Uterus (tissue), 4 donors: ENCODE measurements at places on chromosomes 11 and 22. TPM values are rescaled to one million over a fixed set of nuclear protein-coding genes. Genes with fewer than 3 reads are reported as not detected.

SYT12 gene
- 0.61 TPM for total RNA-seq

MYO7A gene
- total RNA-seq, result 5.8 TPM

GSTT2B gene
- 7.6 TPM for total RNA-seq

CASP5 gene
- total RNA-seq, result not detected

MRPL23 gene
- 51.4 TPM for total RNA-seq

GRCh38 chr11:30717641-30718040 is 131.5 kb upstream of the MPPED2 start:
- DNase-seq, result no peak

DNA sequence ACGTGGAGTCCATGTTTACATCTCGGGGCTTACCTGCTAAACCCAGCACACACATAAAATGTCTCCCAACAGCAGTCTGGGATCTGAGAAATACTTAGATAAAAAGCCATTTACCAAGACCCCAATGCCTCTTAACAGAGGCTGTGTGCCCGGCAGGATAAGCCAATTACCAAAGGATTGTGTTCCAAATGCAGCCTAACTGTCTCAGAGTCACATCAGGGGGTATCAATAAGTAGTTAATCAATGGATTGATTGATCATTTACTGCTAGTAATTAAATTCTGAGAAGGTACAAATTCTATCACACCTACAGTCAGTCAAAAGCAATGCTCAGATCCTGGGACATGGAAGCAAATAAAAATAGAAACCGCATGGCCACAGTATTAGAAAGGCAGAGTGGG is 125.6 kb downstream of the DSCAML1 start:
- no peak for DNase-seq

DNA sequence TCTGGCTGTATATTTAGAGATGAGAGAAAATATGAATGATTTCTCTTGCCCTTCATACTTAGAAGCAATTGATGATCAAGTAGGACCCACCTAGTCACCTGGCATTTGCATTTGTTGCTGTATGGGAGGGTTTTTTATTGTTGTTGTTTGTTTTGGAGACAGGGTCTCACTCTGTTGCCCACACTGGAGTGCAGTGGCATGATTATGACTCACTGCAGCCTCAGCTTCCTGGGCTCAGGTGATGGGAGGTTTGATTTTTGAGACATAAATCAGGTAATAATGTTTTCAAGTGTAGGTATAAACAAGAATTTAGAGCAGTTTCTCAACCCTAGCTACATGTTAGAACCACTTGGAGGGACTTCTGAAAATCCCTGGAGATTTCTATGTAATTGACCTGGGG is 63.0 kb downstream of the TNRC6B start:
- no peak for DNase-seq

DNA sequence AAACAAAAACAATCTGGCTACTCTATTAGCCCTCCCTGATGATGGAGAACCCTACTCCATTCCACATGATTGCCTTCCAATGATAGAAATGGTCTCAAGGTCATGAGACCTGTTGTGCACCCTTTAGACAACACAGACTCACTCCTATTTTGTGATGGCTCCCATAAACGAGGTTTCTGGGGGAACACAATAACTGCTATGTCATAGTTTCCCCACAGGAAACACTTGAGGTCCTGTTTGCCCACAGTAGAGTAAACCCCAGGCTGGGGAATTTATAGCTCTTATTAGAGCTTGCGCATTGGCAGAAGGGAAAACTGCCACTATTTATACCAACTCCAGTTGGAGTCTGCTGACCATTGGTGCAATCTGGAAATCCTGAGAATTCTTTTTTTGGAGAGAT is 28.7 kb downstream of the MIF start:
- no peak for DNase-seq

DNA sequence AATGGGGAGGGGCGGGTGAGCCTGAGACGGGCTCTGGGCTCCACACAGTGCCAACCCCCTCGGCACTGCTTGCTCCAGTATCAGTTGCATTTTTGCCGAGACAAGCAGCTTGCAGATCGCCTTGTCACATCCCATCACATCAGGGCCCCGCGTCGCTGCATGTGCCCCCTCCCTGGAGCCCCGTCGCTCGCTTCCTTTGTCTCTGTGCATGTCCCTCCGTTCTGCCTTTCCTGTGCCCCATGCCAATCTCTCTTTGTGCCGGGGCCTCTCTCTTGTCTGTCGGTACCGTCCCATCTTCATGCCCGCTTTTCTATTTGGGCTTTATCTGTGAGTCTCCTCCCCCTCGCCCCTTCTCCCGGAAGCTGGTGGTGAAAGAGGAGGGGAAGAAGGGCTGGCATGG is 202.2 kb downstream of the CEP164 start:
- no peak for DNase-seq

DNA sequence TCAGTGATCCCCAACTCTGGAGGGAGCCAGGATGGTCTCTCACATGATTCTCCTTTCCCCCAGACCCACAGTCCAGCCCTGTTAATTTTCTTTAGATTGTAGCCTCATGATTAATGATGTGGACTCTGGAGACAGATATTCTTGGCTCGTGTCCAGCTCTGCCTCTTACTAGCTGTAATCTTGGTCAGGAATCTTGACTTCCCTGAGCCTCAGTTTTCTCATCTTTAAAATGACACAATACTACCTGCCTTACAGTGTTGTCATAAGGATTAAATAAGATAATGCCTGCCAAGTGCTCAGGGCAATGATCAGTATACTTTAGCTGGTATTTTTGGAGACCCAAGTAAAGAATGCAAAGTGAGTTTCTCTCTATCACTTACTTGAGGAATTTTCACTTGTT is 60.0 kb downstream of the SPECC1L start:
- no peak for DNase-seq

- DNase-seq, result no peak
Measured at GRCh38 chr11:118650366-118650765, 29.1 kb downstream of the TREH start.

DNA sequence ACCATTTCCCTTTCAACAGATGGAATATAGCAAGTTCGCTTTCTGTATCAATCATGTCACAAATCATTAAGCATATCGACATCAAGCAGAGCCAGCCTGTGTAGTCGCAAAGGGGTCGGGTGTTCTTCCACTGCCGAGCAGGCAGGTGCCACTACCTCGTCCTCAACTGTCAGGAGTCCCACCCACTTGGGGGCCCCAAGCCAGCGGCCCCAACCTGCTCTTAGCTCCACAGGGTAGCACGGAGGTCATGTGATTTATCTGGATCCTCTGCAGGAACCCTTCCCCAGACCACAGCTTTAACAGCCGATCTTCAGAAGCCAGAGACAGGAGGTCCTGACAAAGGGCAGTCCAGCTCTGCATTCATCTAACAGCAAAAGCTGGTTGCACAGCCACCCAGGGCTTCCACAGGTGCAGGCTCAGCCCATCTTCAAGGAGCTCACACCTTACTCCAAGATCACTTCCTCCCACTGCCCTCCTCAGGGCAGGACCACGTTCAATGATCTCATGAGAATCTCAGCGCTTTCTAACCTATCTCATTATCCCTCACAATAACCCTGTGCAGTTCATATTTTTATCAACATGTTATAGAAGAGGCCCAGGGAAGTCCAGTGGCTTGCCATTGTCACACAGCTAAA is 110.2 kb downstream of the TRIM29 start:
- no peak for DNase-seq

DNA sequence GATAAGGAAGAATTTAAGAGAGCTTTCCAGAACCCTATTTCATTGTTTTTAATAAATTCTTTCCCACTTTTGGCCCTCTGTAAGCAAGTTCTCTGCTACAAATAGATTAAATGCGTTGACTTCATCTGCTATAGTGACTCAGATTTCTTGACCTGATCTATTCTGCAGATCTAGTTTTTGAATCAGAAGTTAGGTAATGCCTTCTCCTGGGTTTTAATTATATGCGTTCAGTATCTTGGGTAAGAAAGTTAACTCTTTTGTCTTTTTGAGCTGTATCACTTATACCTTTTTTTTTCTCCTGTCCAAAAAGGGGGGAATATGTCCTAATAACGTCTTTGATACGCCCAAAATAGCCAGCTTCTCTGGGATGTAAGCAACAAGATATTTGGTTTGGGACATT is 2.4 kb upstream of the HEPHL1 start:
- no peak for DNase-seq

GRCh38 chr11:102783720-102784119 is 3.3 kb upstream of the MMP10 start:
- DNase-seq, result no peak

- no peak for DNase-seq
Measured at GRCh38 chr11:126997196-126997595, 3.4 kb downstream of the KIRREL3 start.

- no peak for DNase-seq
Measured at GRCh38 chr11:110478410-110478809, 48.7 kb downstream of the FDX1 start.

GRCh38 chr11:44992774-44993173 is 42.1 kb upstream of the TP53I11 start:
- no peak for DNase-seq

DNA sequence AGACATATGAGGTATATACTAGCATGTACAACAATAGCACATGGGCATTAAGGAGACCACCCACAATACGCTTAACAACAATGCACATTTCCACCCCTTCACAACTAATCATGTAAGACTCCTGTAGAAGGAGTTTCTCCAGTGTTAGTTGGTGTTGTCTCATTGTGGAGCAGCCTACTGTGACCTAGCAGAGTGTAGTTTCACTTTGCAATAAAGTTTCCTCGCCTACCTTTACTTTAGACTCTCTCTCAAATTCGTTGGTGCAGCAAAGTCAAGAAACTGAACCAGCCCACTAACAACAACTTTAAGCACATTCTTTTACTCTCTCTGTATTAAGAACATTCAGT is 863.6 kb downstream of the FAM181B start:
- DNase-seq, result no peak

DNA sequence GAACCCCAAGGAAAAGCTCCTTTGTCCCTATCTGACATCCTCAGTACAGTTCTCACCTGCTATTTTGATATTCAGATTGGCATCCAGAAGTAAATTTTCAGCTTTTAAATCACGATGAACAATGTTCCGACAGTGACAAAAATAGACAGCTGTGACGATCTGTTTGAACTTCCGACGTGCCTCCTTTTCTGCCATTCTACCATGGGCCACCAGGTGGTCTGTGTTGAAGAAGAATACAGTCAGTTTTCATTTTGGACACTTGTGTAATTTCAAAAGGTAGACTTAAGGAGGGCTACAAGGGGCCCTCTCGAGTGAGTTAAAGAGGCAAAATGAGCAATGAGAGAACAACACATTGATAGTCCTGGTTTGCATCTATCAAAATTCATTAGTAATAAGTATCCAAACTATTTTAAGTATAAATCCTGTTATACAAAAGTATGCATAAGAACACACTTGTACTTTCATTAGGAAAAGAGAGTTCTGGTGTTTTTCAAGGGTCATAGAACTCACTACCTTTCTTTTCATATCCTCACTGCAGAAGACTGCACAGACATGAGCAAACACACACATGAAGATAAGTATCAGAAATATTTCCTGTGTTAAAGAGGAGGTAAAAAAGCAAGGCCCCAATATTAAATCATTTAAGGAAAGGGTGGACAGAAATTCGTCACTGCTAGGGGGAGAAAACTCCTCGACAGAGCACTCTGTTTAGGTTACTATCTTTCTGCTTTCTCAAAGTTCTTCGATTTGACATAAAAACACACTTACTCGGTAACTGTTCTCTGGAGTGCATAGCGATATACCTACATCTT is 89.9 kb upstream of the APOA1 start:
- DNase-seq, result no peak

GRCh38 chr11:62471603-62472002 is 52.8 kb downstream of the SCGB1A1 start:
- no peak for DNase-seq

GRCh38 chr22:30694171-30694639 is 469 bp upstream of the OSBP2 start:
- DNase-seq, result peak; percentile 39

- peak; percentile 72 for DNase-seq
Measured at GRCh38 chr11:67464411-67465188, 4.5 kb downstream of the TMEM134 start.

- peak; percentile 71 for DNase-seq
Measured at GRCh38 chr11:73625696-73626318, 20.6 kb upstream of the PLEKHB1 start.

GRCh38 chr11:9787260-9787659 is 123.4 kb downstream of the SWAP70 start:
- DNase-seq, result no peak

GRCh38 chr11:88507771-88508417 is 170.4 kb upstream of the CTSC start:
- no peak for DNase-seq

- no peak for DNase-seq
Measured at GRCh38 chr11:68704887-68705286, 20.5 kb downstream of the GAL start.

GRCh38 chr11:31803813-31804311 is 7.3 kb downstream of the PAX6 start:
- DNase-seq, result no peak

GRCh38 chr11:5368502-5369043 is 15.0 kb upstream of the OR51M1 start:
- no peak for DNase-seq

DNA sequence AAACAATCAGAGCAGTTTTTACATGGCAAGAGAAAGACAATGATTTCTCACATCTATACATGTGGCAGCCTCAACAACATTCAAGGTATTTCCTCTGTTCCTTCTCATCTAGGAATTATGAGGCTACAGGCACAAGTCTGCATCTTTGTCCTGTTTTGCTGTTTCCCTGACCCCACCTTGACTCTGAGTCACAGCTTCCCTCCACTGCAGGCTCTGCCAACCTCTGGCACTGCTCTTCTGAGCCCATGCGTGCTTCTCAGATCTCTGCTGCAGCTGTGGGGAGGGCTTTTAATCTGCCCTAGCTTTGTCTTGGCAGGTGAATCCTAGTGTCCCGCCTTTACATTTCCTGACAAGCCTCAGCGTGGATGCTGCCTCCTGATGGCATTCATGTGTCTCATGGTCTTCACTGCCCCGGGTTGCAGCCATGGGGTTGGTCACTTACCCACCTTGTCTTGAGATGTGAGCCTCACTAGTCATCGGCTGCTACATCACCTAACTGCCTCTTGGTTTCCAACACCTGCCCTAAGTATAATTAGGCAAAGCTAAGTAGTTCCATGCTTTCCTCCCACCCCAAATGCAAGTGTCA is 578.5 kb downstream of the TBC1D22A start:
- DNase-seq, result no peak

- no peak for DNase-seq
Measured at GRCh38 chr22:38758276-38758945, 2.6 kb upstream of the SUN2 start.

GRCh38 chr22:39350757-39351688 is 1.2 kb downstream of the SYNGR1 start:
- DNase-seq, result no peak

- DNase-seq, result no peak
Measured at GRCh38 chr22:50677493-50678217, 5.0 kb downstream of the SHANK3 start.
